ENCODE measurements at places on chromosomes 2 and 18.

DNA sequence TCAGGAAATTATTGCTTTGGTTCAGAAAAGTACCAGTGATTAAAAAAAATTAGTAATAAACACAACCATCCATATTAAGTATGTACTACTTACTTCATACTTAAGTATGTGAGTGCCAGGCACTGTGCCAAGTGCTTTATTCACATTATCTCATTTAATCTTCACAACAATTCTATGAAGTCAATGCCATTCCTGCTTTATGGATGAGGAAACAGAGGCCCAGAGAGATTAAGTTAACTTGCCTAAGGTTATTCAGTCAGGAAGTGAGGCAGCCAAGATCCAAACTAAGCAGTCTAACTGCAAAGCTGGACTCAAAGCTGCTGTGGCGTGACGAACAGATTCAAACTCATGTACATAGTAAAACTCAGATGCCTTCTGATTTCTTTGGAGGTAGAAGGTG is 22.3 kb downstream of the DTNB start:
- no peak for DNase-seq

DNA sequence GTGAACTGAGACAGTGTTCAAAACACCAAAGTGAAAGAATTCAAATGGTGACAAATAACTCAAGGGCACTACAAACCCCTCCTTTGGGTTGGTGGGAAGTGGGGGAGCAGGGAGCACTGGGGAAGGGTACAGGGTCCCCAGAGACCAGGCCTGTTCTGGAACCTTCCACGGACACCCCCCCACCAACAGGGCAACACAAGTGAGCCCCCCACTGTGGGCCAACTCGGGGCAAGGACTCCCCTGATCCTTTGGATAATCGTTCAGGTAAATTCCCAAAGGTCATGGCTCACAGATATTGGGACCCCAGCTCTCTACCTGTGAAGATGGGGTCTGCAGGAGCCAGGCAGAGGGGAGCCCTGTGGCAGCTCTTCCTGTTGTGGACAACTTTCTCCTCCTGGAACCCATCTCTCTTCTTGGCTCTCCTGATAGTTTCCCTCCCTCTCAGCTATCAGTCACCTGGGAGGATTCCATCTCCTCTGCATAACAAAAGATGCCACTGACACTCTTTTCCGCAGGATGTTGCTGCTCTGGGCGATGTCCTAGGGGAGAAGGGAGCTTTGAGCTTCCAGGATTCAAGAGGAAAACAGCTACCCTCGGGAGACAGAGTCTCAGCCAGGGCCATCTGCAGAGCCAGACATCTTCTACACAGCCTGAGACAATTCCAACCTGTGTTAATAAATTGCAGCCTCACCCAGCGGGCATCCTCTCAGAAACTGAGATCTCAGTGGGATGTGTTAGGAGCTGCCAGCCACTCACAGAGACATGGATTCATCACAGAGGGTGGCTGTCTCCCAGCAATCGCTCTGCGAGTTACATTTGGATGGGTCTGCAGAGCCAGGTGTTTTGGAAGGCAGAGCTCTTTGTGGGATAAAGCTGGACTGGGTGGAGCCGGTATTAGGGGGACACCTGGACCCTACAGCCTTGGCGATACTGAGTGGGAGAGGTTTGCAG is 35.4 kb downstream of the MBP start:
- no peak for DNase-seq

DNA sequence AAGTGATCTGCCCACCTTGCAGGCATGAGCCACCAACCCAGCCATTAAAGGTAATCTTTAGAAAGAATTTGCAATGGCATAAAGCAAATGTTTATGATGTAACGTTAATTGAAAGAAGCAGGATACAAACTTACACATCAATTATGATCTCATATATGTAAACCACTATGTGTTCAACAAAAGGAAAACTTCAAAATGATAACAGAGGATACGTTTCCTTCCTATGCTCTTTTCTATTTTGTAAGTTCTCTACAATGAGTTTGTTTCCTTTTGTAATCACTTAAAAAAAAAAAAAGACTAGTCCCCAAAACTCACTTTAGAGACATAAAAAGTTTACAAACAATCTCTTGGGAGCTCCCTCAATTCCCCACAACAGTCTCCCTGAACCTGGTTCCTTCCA is 1.4 kb downstream of the C2orf81 start:
- DNase-seq, result no peak

DNA sequence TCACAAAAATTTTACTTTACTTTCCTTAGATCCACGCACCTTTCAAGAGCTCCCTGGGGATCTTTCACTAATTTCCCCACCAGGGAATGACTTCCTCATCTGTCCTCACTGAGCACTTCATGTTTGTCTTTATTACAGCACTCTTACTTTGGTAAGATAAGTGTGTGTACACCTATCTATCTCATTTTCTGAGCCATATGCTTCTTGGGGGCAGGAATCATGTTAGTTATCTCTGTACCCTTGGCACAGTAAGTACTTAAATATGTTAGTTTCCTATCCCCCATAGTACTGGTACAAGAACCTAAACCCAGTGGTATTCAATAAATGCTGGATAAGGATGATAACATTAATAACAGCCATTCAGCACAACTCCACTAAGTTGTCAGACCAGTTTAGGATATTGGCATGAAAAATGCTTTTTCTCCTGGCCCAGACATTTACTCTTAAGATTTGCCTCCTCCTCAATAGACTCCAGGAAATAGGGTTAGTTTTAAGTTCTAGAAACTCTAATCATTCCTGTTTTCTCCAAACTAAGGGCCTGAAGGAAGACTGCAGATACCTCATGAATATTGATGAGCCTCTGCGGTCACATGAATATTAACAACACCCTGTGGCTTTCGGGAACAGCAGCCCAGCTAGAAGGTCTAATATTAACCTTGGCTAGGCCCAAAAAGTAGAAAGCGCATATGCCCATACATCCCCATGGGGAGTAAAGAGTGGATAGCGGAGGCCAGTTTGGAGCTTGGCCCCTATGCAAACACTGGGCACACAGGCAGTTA is 38.2 kb downstream of the NHEJ1 start:
- no peak for DNase-seq

- peak; percentile 13 for DNase-seq
Measured at GRCh38 chr18:22609642-22610041, 191.9 kb upstream of the CTAGE1 start.

- no peak for DNase-seq
Measured at GRCh38 chr2:181517685-181518301, 60.6 kb downstream of the ITGA4 start.

- DNase-seq, result peak; percentile 15
Measured at GRCh38 chr2:25168256-25169072, at the start of gene POMC. TSS of gene POMC (minus strand) at chr2:25168580. CDS start at chr2:25164772, 3,808 bp downstream.

- no peak for DNase-seq
Measured at GRCh38 chr2:184141866-184142265, 456.5 kb upstream of the ZNF804A start.

DNA sequence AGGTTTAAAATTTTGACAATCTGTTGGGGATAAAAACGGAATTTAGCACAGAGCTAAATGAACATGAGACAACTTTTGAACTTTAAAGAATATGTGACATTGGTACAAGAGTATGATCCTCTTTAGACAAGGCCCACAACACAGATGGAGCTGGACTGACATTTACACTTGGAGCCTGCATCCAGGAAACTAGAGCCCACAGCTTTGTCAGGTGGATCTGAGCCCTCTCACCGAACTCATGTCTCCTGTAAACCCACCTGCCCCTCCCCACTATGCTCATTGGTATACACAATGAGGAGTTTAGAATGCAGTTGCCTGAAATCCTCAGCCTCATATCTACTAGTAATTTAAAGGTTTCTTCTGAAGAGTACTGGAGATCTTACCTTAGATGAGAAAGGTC is 22.1 kb upstream of the ACAA2 start:
- no peak for DNase-seq

DNA sequence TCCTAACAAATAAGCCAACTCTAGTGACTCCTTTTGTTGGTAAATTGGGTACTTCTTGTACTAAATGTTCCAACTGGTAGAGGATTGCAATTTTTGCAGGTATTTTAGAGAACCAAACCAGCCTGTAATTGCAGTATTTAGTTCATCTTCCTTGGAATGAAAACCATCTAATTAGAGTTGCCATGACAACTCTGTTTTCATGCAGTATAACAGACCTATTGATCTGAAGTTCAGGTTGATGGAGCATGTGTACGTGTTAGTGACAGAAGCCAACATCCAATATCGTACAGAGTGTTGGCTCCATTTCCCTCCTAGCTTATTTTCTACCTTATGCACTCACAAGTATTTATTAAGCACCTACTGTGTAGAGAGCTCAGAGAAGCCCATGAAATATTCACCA is 176.3 kb upstream of the FOSL2 start:
- DNase-seq, result no peak

- DNase-seq, result no peak
Measured at GRCh38 chr18:78739882-78740677, 239.5 kb upstream of the SALL3 start.

DNA sequence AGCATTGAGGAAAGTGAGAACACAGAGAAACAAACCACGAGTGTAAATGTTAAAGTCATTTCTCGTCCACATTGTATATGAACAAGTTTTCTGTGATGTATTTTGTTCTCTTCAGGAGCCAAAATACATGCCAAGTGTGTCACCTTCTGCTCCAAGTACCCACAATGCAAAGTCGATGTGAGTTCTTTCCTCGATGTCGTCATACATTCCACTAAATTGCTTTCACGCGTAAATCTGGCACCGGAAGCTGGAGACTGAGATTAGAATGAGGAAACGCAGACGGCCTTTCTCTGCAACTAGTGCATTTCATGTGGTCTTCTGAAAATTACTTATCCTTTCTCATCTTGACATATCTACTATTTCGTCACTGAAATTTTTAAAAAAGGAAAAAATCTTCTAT is 118.5 kb upstream of the SALL3 start:
- DNase-seq, result no peak

- DNase-seq, result no peak
Measured at GRCh38 chr2:177353187-177353478, 39.4 kb upstream of the AGPS start.

- no peak for DNase-seq
Measured at GRCh38 chr18:10951631-10952544, 197.5 kb downstream of the PIEZO2 start.

DNA sequence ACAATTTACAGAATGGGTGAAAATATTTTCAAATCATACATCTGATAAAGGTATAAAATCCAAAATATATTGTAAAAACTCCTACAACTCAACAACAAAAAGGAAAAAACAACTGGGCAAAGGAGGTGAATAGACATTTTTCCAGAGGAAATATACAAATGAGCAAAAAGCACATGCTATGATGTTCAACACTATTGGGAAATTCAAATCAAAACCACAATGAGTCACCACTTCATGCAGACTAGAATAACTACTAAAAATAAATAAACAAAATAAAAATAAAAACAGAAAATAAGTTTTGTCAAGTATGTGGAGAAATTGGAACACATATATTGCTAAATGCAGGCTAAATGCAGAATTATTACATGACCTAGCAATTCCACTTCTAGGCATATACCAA is 120.9 kb downstream of the FSIP2 start:
- DNase-seq, result no peak
